ENCODE measurements at places on chromosomes 3 and 15.

GRCh38 chr3:167487556-167487955 lies 13.7 kb upstream of the SERPINI2 start:
- no peak for DNase-seq

DNA sequence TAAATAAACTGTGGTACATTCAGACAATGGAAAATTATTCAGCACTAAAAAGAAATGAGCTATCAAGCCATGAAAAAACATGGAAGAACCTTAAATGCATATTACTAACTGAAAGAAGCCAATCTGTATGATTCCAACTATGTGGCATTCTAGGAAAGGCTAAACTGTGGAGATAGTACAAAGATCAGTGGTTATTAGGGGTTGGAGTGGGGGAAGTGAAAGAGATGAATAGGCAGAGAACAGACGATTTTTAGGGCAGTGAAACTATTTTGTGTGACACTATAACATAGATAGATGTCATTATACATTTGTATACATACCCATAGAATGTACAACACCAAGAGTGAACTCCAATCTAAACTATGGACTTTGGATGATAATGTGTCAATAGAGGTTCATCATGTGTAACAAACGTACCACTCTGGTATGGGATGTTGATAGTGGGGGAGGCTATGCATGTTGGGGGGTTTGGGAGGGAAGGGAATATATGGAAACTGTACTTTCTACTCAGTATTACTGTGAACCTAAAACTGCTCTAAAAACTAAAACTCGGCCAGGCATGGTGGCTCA lies 29.0 kb downstream of the RAB27A start:
- DNase-seq, result no peak

- no peak for DNase-seq
Observed at GRCh38 chr3:26293329-26293844, 329.2 kb upstream of the LRRC3B start.

DNA sequence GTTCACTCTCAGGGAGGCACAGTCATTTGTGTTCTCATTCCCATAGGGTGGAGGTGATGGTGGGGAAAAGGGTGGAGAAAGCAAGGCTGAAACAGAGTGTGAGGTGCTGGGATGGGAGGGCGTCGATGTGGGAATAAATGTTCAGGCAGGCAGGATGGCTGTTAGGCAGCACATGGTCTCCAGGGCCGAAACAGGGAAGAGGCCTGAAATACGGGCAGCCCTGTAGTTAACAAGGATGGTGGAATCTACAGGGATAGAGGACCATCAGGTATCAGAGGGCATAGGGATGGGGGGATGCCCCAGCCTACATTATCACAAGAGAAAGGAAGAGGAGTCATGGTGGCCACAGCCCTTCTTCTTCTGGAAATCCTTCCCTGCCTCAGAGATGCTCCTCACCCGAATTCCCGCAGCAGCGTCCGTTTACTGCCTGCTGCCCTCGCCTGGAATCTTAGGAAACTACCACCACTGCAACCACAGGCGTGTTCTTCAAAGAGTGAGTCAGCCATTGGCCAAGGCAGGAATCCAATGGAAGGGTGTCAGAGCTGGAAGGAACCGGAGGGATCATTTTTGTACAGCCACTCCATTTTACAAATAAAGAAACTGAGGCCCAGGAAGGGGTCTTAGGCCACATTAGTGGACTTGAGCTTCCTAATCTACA lies 49.7 kb upstream of the POMGNT2 start:
- DNase-seq, result no peak

DNA sequence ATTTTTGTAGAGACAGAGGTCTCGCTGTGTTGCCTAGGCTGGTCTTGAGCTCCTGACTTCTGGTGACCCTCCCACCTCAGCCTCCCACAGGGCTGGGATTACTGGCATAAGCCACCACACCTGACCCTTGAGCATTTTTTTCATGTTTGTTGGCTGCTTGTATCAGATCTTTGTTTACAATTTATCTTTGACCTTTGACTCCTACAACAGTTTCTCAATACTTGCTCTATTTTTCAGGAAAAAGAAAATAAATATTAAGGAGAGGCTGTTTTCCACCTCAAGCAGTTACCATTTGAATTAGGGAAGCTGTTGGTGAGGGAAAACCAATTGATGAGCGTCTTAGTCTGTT lies 44.5 kb downstream of the LIMD1 start:
- DNase-seq, result no peak

GRCh38 chr3:29144361-29144760 lies 136.5 kb upstream of the RBMS3 start:
- no peak for DNase-seq
